ENCODE measurements at places on chromosomes 16 and 17.

DNA sequence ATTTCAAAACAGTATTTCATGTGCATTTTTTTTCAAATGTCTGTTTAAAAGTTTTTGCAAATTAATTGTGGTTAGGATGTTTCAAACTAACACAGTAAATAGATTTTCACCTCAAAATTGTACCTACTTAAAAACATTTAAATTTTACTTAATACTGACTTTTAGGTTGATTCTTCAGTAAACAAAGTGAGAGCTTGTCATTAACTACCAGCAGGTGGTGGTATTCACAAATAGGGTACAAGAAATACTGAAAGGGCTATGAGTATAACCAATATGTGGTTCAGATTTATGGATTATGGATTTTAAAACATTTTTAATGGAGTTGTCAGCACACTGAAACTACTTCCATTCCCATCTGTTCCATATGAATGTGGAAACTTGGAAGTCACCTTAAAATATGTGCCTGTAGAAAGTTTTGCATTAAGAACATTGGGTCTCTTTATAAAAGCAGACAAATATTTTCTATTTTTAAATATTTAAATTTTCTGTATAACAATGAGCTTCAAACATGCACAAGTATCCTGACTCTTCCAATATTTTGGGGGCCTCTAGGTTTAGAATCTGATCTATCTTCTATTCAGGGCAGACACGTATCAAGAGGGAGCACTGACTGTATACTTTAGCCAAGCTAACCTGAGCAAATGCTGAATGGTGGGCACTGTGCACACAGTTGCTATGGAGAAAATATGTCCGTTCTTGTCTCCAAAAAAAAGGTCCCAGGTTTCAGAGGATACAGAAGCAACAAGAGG lies 155.6 kb downstream of the SNX11 start:
- DNase-seq = peak; percentile 20

DNA sequence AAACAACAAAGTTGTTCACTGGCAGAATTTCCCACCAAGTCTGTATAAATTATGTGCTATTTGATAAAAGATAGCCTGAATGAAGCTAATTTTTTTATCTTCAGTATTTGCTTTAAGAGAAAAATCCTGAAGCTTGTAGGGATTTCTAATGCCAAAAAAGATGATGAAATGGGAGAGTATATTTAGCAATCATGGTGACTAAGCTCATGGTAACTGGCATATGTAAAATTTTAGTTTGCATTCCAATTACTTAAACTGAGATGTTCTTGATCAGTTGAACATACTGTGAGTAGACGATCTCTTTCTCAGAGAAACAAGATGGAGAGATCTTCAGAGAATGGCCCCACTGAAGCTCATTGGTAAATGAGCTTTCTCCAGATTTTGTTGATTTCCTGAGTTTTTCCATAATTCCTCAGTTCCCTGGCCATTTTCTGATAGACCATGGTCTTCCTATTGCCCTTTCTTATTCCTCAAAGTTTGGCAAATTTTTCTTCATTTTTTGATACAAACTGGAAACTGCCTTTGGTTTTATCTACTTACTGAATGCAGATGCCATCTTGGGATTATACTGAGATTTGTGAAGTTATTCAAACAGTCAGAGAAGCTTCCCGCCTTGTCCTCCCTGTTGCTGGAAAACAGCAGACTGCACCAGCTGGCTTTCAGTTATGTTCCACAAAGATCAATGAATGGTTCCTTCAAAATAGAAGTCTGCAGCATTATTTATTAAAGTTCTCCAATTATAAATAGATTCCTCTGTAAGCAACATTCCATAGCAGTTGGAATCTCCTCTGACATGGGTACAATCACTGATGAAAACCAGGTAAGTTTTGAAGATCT lies 68.3 kb upstream of the ALOX12 start:
- no peak for DNase-seq

GRCh38 chr16:20826039-20826566 lies 19.8 kb downstream of the REXO5 start:
- DNase-seq = no peak

- DNase-seq = no peak
Observed at GRCh38 chr17:64774888-64775540, 112.9 kb upstream of the SMURF2 start.

- DNase-seq = no peak
Observed at GRCh38 chr17:7972131-7972785, 30.2 kb upstream of the GUCY2D start.

- no peak for DNase-seq
Observed at GRCh38 chr17:62941358-62941991, 24.6 kb upstream of the TANC2 start.

- no peak for DNase-seq
Observed at GRCh38 chr16:1414532-1415260, at the start of gene UNKL. TSS of gene UNKL (minus strand) at chr16:1414704. CDS start at chr16:1414691, 13 bp downstream.

DNA sequence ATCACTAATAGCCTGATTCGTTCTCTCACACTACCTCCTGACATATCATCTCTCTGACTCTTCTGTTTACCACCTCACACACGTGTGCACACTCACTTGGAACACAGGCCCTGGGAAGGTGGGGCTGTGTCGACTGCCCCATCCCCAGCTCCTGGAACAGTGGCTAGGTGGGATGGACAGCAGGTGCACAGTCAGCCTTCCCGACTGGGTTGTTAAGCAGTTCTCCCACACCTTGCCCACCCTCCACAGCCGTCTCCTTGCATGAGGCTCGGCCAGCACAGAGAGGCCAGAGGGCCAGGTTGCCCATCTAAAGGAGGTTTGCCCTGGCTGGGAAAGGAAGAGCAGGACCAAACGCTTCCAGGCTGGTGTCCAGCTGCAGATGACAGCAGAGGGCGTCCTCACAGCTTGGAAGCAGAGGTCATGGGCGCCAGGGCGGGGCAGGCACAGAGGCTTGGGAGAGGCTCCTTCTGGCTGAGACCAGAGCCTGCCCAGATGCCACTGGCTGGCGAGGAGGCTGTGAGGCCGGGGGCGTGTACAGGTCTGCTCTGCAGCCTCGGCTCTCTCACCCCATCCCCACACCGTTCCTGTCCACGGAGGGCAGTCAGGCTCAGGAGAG lies 92.8 kb downstream of the AMFR start:
- DNase-seq = no peak

- no peak for DNase-seq
Observed at GRCh38 chr17:3723188-3723555, 531 bp upstream of the HASPIN start.

- DNase-seq = no peak
Observed at GRCh38 chr16:55047331-55047730, 116.7 kb downstream of the IRX5 start.

GRCh38 chr16:88495268-88495772 lies 42.2 kb downstream of the ZFPM1 start:
- no peak for DNase-seq

GRCh38 chr17:27968206-27968732 lies 74.2 kb upstream of the NLK start:
- DNase-seq = no peak

DNA sequence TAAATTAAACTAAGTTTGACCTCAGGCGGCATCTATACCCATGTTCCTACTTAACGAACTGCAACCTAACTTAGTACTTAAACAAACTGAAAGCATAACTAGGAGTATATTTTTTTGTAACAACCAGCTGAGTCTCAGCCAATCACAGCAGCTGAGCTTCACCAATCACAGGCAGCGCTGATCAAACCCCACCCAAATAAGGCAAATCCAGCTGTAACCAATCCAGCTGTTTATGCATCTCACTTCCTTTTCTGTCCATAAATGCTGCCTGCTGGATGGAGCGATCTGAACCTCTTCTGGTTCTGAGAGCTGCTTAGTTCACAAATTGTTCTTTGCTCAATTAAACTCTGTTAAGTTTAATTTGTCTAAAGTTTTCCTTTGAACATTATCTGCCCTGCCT lies 131.3 kb downstream of the PMP22 start:
- no peak for DNase-seq

- no peak for DNase-seq
Observed at GRCh38 chr17:39676198-39676819, 8.1 kb downstream of the PNMT start.

- DNase-seq = no peak
Observed at GRCh38 chr17:37090941-37091340, 142.2 kb downstream of the AATF start.

- DNase-seq = no peak
Observed at GRCh38 chr16:28321700-28322411, 29.5 kb downstream of the SBK1 start.

DNA sequence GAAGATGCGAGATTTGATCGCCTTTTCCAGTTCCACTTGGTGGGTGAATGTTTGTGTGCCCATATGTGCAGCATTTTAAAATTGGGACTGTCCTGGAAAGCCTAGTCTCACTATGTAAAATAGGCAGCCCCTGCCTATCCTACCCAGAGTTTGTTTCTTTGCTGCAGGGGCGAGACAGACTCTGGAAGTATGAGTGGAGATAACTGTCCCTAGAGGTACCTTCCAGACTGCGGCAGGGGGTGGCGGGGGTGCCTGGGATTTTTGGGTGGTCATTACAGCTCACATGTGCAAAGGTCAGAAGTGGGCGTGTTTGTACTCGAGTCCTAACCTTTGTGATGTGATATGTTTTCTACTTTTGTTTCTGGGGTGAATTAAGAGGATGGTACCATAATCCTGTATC lies 36.6 kb downstream of the MPRIP start:
- DNase-seq = no peak

GRCh38 chr16:15857724-15858560 lies 1.1 kb upstream of the MYH11 start:
- DNase-seq = no peak

DNA sequence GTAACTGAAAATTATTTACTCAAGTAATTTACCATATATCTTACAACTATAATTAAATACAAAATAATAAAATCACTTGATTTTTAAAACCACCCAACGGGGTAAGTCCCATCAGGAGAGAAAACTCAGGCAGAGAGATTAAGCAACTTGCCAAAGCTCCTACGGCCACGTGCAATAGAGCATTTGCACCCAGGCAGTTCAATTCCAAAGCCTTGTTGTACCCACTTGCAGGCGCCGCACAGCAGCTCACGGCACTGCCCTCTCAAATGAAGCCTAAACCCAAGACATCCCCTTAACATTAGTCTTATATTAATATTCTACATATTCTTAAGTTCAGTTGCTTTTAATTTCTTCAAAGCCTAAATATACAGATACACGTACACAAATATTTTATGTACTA lies 75.7 kb downstream of the SPAG9 start:
- DNase-seq = peak; percentile 49

GRCh38 chr16:8628981-8629725 lies 7.7 kb downstream of the METTL22 start:
- no peak for DNase-seq

- DNase-seq = no peak
Observed at GRCh38 chr16:55592306-55592705, 25.8 kb downstream of the CAPNS2 start.

GRCh38 chr16:52171481-52171880 lies 375.5 kb downstream of the TOX3 start:
- no peak for DNase-seq

GRCh38 chr16:19438739-19439138 lies 21.1 kb downstream of the TMC5 start:
- no peak for DNase-seq

GRCh38 chr17:13157656-13158055 lies 139.8 kb upstream of the ELAC2 start:
- DNase-seq = no peak

- peak; percentile 86 for DNase-seq
Observed at GRCh38 chr17:77527409-77527808, 386.6 kb downstream of the SEC14L1 start.

- no peak for DNase-seq
Observed at GRCh38 chr16:78220571-78220970, 121.1 kb downstream of the WWOX start.

DNA sequence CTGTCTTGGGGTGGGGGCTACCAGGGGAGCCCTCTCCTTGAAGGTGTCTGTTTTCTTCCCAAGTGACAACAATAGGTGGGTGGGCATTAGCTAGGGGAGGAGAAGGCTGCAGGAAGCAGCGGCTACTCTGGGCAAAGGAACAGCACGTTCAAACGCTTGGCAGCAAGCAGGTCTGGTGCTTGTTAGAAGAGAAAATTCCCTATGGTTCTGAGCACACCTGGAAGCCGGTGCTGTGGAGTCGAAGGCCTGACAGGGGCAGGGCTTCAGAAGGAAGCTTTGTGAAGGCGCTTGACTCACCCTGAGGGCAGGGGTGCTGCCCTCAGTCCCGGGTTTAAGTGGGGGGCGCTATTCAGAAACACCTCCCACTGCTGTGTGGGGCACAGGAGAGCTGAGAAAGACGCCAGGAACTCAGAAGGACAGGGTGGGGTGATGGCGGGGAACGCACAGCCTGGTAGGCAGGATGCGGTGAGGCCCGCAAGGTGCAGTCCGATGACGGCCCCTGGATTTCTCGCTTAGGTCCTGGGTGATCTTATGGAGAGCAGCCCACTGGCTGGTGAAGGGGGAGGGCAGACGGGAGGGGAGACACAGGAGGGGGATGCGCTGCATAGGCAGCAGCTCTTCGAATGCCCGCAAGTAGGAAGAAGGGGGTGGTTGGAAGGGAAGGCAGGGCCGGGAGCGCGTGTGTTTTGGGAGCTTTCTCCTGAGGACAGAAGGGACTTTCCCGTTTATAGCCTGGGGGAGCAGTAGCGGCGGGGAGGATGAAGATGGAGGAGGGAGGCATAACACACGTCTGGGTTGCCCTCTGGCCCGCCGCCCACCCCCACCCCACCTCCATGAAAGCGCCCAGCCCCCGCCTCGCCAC lies 3.2 kb downstream of the GJD3 start:
- DNase-seq = no peak

DNA sequence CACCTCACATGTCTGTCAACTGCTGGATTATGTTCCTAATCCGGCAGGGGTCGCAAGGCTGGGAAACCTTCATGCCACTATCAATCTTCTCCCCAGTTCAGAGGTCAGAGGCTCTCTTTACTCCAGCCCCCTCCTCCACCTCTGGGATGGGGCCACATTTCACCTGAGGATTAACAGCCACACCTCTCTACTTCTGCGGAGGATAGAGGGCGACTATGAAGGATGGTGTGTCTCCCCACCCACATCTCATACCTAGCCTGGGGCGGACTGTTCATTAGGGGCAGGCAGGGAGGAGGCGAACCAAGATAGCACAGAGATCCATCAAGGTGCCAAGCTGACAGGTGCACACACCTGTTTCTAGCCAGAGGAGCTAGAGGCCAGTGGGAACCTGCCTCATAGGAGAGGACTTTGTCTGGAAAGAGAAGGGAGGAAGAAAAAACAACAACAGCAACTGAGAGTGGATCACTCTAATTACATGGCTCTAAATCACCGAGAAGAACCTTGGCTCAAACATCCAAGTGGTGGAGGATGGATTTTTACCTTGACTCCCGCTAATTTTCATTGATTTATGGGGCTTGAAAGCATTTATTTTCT lies 41.9 kb upstream of the SKAP1 start:
- DNase-seq = no peak

Data from NCI-H1694 (cell line).